Vagina (tissue), 2 donors: ENCODE measurements at places on chromosomes 1 and 21.

DNA sequence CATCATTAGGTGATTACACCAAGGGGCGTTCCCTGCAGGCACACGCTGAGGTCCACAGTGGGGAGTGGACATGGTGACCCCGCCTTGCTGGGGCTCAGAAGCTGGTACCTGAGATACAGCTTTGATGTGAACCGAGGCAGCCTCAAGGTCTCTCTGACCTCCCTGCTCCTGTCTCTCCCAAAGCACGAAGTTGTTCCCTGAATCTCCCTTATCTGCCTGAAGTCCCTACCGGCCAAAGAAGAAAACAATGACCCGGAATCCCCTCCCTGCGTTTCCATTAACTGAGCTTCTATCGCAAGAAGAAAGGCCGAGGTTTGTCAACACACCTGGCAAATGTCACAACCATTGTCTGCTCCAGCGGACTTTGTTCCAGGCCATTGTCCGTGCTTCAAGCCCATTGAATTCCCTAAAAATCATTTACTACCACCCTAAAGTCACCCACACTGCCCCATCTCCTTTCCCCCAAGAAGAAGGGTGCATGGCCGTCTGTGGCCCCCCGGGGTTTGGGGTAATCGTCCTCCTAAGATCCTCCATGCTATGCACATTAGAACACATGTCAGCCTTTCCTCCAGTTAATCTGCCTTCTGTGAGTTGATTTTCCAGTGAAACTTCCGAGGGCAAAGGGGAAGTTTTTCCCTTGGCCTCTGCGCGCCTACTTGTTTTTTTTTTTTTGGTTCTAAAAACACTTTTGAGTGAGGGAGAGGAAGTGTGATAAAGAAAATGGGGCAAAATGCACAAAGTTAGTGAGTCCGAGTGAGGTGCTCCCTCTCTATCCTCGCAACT, 48.1 kb upstream of the COL18A1 start:
- no peak for DNase-seq

DNA sequence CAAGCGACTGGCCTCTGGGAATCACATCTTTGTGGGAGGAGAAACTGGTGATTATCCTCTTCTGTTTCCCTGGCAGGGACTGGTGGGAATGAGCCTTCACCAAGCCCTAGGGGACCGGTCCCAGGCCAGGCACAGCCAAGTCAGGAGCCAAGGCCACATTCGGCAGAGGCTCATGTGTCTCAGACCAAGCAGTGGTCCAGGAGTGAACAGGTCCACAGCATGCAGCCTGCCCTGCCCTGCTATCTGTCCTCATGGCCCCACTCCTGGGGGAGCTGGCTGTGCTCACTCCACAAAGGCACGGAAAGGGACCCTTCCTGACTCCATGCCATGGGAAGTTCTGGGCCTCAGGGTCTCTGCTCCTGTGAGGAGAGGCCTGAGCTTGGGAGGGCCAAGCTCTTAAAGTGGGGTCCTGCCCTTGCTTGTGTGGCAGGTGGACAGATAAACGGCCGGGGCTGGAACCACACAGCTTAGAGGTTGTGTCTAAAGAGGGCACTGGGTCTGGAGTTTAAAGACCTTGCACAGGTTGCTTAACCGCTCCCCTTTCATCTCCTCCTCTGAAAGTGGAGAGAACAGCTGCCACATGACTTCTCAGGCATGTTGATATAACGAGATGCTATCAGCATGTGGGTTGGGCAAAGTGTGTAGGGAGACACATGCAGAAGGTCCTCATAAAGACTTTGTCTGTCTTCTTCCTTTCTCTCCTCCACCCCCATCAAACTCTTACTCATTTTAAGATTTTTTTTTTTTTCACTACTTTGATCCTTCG, 57.5 kb downstream of the CASQ2 start:
- no peak for DNase-seq

DNA sequence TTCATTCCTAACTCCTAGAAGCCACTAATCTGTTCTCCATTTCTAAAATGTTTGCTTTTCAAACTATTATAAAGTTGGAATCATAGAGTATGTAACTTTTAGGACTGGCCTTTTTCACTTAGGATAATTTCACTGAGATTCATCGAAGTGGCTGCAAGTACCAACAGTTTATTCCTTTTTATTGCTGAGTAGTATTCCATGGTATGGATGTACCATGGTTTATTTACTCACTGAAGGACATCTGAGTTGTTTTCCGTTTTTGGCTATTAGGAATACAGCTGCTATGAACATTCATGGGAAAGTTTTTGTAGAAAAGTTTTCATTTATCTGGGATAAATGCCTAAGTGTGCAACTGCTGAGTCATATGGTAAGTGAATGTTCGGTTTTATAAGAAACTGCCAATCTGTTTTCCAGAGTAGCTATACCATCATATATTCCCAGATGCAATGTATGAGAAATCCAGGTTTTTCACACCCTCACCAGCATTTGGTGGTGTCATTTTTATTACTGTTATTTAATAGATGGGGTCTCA, 66.3 kb downstream of the SLC27A3 start:
- DNase-seq = no peak

GRCh38 chr1:34055818-34056217, 109.2 kb downstream of the CSMD2 start:
- DNase-seq = no peak

DNA sequence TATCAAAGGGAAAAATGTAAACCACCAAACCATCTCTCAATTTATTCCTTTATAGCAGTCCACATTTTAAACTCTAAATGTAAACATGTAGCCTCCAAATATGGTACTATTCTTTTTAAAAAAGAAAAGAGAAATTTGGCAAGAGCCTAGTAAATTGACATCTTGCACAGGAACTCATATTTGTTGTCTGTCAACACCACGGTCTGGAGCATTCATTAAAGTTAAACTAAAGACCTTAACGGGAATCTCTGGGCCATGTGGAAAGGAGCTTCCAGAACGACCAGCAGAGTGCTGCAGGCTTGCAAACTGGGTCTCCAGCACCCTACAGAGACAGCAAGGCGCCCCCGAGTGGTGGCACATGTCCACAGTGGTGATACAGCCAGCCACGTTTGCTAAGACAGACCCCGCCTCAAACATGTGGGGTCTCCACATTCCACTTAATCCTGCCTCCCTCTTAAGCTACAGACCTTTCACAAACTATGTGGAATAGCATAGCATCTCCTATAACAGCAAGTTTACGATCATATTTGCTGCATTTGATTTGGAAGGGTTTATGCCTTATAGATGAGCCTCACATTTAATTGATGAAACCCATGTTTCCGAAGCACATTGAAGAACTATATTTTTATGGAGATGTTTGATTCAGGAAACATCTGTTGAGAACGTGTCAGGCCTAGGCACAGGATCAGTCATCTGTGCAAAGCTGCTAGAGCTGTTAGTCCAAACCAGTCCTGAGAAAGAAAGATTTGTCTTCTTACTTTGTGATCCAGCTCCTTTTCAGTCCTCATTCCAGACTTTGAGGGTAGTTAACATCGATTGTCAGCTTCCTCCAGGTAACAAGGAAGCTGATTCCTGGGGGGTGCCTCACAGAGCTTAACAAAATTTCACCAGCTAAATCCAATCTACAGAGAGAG, 96.4 kb upstream of the BACE2 start:
- peak; percentile 28 for DNase-seq

DNA sequence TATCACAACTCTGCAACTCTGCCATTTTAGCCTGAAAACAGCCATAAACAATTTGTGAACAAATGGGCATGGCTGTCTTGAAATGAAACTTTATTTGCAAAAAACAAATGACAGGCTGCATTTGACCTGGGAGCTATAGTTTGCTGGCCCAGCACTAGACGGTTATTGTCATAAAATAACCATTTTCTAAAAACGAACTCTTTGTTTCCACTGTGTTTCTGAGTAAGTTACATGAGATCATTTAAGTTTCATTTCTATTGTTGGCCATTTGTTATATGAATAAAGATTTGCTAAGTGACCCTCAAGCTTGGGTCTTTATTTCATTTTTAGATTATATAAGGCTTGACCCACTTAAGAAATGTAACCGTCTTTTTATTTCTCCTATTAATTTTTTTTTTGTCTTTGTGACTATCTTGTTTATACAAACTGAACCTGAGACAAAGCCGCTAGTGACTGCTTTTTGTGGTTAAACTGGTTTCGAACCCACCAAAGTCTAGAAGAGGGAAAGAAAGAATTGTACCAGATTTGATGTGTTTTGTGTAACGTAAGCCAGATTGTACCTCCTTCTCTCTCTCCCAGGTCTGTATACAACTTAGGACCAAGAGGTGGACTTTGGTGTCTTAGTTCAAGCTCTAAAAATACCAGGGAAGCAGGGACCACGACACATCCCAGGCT, 12.9 kb upstream of the KCNJ15 start:
- no peak for DNase-seq

DNA sequence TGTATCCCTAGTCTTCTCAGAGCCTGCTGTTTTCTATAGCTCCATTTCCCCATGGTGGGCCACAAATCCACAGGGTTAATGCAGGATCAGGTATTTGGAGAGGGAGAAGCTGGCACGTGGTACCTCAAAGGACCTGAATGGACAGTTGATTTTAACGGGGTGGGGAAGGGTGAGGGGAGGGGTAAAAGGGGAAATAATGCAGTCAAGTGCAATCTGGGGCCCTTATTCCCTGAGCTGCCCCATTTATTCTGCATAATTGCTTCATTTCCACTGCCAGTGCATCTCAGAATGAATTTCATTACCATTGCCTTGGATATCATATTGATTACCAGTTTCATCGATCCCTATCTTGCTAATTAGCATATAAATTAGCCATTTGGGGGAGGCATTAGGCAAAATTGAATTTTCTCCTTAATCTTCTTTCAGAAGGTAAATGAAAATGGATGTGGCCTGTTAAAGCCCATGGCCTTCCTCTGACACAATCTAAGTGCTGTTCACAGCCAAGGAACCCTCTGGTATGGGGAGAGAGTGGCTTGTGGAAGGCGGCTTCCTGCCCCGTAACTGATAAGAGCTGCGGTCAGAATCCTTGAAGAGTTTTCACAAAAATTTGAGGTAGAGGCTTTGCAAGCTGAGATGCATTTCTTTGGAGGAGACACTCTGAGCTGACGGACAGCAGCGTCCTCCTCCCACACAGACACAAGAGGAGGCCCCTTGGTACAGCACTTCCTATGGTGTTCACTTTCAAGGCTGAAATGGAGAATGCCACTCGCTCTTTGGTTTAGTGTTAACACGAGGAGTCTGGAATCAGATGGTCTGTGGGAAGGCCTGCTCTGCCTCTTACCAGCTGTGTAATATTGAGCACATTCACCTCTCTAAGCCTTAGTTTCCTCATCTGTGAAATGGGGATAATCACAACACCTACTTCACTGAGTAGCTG, 34.4 kb downstream of the PHC2 start:
- DNase-seq = no peak

- DNase-seq = no peak
Observed at GRCh38 chr1:112988367-112988766, 32.4 kb upstream of the SLC16A1 start.

- no peak for DNase-seq
Observed at GRCh38 chr1:159014003-159014571, 4.4 kb downstream of the IFI16 start.

GRCh38 chr1:6627841-6628545, 3.3 kb downstream of the THAP3 start:
- DNase-seq = no peak

- DNase-seq = no peak
Observed at GRCh38 chr1:163427279-163427678, 105.5 kb downstream of the NUF2 start.

GRCh38 chr1:178664278-178664677, 60.8 kb upstream of the RALGPS2 start:
- DNase-seq = no peak

DNA sequence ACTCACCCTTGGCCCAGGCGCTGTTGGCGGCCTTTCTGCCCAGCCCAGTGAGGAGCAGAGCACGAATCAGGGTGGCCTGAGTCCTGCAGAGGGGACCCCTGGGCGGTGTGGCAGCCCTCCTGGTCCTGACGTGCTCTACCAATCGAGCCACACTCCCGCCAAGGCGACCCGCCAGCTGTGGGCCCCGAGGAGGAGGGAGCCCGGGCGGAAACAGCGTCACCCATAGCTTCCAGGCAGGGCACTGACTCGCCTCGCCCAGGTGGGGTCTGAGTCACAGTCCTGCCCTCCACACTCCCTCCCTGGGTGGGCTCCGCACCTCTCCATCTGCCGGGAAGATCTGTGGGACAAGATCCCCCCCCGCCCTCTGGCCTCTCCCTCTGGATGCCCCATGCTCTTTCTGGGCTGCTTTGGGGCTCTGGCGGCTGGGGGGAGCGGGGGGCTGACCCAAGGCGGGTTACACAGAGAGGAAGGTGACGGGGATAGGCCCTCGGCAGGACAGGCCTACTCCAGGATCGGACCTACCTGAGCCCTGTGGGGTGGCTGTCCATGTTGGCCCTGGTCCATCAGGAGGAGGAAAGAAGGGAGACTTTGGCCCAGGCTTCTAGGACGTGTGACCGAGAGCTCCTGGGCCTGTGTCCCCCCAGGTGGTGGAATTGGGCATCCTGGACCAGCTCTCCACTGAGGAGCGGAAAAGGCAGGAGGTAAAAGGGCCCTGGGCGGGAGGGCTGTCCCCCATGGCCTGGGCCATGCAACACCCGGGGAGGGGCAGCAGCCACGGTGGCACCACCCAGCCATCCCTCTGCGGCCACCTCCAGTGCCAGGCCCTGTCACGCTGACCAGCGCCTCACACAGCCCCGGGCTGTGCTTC, 14.0 kb downstream of the ARHGEF16 start:
- DNase-seq = no peak

DNA sequence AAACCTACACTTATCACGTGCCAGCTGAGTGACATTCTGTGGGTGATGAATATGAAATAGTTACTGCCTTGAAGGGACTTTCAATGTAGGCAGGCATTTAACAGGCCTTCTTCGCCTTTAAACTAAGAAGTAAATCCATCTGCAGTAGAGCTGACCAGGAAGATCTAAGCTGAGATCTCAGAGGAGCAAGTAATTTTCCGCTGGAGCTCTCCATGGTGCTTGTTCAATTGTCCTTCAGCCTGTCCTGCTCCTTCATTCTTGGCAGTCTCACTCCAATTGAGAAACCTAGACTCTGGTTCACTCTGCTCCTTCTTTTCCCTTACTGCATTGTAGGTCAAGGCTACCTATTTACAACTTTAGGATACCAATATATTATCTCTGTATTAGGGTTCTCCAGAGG, 183.5 kb downstream of the HMCN1 start:
- no peak for DNase-seq

DNA sequence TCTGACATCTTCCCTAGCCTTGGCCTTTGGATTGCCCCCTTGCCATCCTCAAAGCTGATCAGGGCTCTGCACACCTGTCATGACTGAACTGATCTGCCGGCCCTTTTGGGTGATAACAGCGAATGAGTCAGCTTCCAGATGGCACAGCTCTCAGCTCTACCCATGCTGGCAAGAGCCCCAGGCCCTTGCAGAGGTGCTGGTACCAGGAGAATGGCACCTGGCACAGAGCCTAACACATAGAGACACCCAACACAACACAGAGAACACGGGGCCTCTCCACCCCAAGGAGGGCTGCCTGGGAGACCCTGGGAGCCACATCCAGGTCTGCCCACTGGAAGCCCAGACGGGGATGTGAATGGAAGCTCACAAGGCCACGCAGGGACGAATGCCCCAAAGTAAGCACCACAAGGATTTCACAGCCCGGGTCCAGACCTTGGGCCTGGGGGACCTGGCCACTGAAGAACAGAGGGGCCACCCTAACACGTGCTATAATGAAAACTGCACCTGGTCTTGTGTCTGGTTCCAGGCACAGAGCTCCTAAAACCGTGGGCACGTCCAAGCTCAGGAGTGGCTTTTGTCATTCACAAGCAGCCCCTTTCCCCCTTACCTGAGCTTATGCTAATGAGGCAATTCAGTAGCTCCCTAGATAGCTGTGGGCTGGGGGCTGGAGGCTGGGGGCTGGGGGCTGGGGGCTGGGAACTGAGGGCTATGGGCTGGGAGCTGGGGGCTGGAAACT, 160.5 kb downstream of the NPHP4 start:
- no peak for DNase-seq

- no peak for DNase-seq
Observed at GRCh38 chr1:218312509-218312908, 27.4 kb downstream of the RRP15 start.

GRCh38 chr1:206709772-206710459, 25.2 kb downstream of the MAPKAPK2 start:
- DNase-seq = no peak
